ENCODE measurements at places on chromosomes 5 and 9. TPM values are rescaled to one million over a fixed set of nuclear protein-coding genes. Genes with fewer than 3 reads are reported as not detected.

The FAM81B gene
- not detected for total RNA-seq

The SPARC gene
- 401 TPM for total RNA-seq

The CYLC2 gene
- total RNA-seq = not detected

The ZNF622 gene
- 22.8 TPM for total RNA-seq

The SLC45A2 gene
- total RNA-seq = not detected

The NTRK2 gene
- 3.0 TPM for total RNA-seq

The TMEM252 gene
- total RNA-seq = not detected

The BSPRY gene
- 0.36 TPM for total RNA-seq

DNA sequence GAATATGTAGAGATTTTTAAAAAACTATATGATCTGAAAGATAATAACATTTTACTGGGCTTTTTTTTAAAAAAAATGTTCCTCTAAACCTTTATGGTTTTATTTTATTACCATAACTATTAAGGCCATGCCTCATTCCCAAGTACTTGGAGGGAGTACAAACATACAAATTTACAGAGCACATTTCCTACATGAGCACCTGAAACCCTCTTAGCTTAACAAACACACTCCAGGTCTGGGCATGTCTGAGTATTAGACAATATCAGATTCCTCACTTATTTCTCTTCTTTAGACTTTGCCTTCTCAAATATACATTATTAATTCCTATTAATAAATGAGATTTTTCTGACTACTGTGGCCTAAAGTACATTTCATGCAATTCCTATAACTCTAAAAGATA, 319.2 kb downstream of the SLCO4C1 start:
- no peaks in the 10 kb centered on the region for H3K4me1 ChIP-seq
- H3K4me3 ChIP-seq = no peak overlapping the region
- no peak overlapping the region for H3K27ac ChIP-seq

- H3K4me3 ChIP-seq = no peak overlapping the region
- DNase-seq = no peak
- peaks cover 42% of the 10 kb centered on the region for H3K4me1 ChIP-seq
- no peak overlapping the region for H3K27ac ChIP-seq
These were observed 65.8 kb downstream of the TSTD2 start for GRCh38 chr9:97567182-97567893.

- DNase-seq = no peak
- no peaks in the 10 kb centered on the region for H3K27me3 ChIP-seq
- peaks cover 8% of the 10 kb centered on the region for H3K4me1 ChIP-seq
These were observed 17.8 kb upstream of the SLC12A7 start for GRCh38 chr5:1129711-1130055.

DNA sequence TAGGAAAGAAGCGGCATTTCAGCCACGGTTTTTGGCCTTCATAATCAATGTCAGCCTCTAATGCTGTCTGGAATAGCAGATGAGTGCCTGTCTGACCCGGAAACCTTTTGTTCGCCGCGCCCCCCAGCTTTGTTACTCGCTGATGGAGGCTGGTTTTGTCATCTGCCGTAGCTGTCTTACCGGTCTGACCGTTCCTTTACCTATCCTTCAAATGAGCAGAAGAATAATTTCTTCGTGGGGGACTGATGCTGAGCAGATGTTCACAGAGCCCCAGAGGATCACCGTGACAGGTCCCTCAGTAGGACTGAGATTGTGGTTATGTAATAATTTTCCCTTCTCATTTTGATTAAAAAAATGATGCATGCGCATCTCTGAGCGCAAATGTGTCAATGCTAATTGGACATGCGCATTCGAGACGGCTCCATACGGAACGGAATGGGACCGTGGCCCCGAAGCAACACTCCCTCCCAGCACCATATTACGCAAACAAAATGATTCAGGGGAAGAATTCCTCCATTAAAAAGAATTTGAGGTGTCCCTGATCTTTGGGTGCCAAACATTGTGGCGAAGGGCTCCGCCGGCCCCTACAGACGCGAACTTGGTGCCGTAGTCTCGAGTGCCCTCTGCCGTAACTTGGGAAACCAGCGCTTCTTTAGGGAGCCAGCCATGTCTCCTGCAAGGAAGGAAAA, 27.6 kb downstream of the TLX3 start:
- no peak overlapping the region for H3K27ac ChIP-seq
- peaks cover 39% of the 10 kb centered on the region for H3K27me3 ChIP-seq
- peak overlapping the region; percentile 37 for H3K4me3 ChIP-seq

- no peaks in the 10 kb centered on the region for H3K36me3 ChIP-seq
- no peak for DNase-seq
- H3K27ac ChIP-seq = no peak overlapping the region
These were observed 26.4 kb downstream of the TNFAIP8 start for GRCh38 chr5:119382169-119382568.

DNA sequence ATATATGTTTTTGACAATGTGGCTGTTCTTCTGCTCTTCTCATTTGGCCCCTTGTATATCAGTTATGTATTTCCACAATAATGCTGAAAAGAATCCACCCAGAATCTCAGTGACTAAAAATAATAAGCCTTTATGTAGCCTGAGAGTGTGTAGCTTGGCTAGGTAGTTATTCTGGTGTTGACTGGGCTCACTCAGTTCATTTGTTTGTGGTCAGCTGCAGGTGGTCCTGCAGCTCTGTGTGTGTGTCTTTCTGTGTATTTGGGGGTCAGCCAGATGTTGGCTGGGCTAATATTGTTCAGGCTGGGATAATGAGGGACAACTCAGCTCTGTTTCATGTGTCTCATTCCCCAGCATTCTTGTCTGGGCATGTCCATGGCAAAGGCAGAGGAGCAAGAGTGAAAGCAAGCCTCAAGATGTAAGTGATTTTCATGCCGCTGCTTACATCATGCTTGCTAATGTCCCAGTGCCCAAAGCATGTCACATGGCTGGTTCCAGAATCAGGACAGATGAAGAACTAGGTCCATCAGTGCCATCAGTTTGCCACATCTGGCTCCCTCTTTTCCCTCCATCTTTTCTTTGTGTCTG, 162.8 kb downstream of the KCTD16 start:
- no peak overlapping the region for H3K27ac ChIP-seq
- DNase-seq = no peak
- no peak overlapping the region for H3K4me3 ChIP-seq
- H3K36me3 ChIP-seq = no peaks in the 10 kb centered on the region
- no peaks in the 10 kb centered on the region for H3K4me1 ChIP-seq

DNA sequence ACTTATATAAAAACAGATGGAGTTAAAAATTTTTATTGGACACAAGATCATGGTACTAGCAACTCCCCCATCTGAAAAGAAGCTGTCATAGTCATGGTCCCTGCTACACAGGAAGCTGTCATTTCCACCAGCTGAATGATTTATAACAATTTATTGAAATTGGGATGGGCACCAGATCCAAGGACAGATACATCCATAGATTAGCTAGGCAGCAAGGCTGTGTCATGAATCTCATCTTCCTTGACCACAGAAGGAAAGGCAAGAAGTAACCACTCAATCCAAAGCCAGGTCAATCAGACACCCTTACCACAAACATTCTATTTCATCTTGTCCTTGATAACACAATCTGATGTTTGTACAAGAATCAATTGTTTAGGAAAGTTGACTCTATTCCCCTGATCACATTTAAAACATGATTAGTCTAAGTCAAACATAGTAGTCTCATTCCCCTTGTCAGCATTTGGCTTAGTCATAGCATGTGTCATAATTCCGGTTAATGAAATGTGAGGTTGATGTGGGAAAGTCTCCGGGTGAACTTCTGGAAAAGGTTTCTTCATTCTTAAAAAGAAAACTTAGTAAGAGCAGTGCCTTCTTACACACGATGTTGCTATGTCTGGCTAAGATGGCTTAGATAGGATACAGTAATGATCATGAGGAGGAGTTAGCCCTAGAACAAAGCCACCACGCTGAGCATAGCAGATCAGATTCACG, 462.6 kb upstream of the PAPPA start:
- no peaks in the 10 kb centered on the region for H3K4me1 ChIP-seq
- no peak overlapping the region for H3K27ac ChIP-seq
- H3K36me3 ChIP-seq = no peaks in the 10 kb centered on the region
- H3K27me3 ChIP-seq = no peaks in the 10 kb centered on the region
- no peak for DNase-seq

GRCh38 chr5:167720259-167720658, 571.2 kb upstream of the WWC1 start:
- H3K36me3 ChIP-seq = no peaks in the 10 kb centered on the region
- H3K4me1 ChIP-seq = peaks cover 4% of the 10 kb centered on the region
- no peak overlapping the region for H3K27ac ChIP-seq
- no peak overlapping the region for H3K4me3 ChIP-seq
- no peak for DNase-seq
- H3K27me3 ChIP-seq = no peaks in the 10 kb centered on the region

- no peaks in the 10 kb centered on the region for H3K27me3 ChIP-seq
- H3K4me3 ChIP-seq = no peak overlapping the region
- H3K27ac ChIP-seq = no peak overlapping the region
- H3K4me1 ChIP-seq = no peaks in the 10 kb centered on the region
- DNase-seq = no peak
These were observed 467.3 kb downstream of the DNAH5 start for GRCh38 chr5:13477118-13477737.

- peaks cover 66% of the 10 kb centered on the region for H3K4me1 ChIP-seq
- no peak overlapping the region for H3K27ac ChIP-seq
- no peak for DNase-seq
- H3K27me3 ChIP-seq = no peaks in the 10 kb centered on the region
- no peak overlapping the region for H3K4me3 ChIP-seq
These were observed 69.9 kb downstream of the SEMA6A start for GRCh38 chr5:116504593-116505166.

DNA sequence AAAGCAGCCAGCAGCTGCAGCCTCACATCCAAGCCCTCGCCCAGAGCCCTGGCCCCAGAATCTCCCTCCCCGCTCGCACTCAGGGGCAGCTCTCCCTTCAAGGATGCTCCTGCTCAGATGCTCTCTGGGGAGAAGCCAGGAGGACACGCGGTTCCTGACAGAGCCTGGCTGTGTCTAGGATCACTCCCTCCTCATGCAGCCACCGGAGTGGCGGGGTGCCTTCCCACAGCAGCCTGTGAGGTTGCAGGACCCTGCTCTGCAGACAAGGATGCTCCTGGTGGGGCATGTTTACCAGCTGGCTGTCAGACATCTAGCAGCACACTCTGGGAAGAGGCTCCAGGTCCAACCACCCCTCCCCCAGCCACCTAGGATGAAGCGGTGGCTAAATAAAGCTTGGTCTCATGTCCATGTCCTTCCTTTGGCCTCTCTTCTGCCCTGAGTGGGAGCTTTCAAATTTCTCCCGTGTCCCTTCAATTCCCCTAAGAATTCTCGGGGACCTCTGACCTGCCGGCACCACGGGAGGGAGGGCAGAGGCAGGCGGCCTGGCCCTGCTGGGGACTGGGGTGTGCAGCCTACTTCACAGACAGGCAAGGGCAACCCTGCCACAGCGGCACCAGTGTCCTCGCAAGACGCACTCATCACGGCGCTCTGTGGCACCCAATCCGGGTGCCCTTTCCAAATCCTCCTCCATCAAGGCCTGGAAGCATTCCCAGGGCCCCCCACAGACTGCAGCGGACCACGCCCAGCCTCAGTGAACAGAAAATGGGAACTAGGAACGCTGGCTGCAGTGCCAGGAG, 88.3 kb upstream of the SARDH start:
- no peaks in the 10 kb centered on the region for H3K36me3 ChIP-seq
- DNase-seq = no peak
- no peak overlapping the region for H3K4me3 ChIP-seq

DNA sequence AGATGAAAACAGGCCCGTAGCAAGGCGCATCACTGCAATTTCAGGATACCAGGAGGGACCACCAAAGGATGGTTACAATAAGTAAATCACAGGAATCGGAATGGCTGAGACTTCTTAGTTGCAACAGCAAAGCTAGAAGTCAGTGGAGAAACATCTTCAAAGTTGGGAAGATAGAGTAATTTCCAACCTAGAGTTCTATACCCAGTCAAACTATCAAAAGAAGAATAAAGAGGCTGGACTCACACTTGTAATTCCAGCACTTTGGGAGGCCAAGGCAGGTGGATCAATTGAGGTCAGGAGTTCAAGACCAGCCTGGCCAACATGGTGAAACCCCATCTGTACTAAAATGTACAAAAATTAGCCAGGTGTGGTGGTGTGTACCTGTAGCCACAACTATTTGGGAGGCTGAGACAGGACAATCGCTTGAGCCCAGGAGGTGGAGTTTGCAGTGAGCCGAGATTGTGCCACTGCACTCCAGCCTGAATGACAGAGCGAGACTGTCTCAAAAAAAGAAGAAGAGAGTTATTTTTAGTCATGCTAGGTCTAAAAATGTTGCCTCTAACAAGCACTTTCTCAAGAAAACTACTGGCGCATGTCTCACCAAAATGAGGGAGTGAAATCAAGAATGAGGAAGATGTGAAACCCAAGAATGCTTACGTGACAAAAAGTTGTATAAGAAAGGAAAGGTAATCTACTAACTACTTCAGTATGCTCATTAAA, 267.7 kb downstream of the DENND1A start:
- H3K36me3 ChIP-seq = peaks cover 4% of the 10 kb centered on the region
- H3K4me1 ChIP-seq = no peaks in the 10 kb centered on the region
- H3K27ac ChIP-seq = no peak overlapping the region
- no peak for DNase-seq
- H3K4me3 ChIP-seq = no peak overlapping the region

DNA sequence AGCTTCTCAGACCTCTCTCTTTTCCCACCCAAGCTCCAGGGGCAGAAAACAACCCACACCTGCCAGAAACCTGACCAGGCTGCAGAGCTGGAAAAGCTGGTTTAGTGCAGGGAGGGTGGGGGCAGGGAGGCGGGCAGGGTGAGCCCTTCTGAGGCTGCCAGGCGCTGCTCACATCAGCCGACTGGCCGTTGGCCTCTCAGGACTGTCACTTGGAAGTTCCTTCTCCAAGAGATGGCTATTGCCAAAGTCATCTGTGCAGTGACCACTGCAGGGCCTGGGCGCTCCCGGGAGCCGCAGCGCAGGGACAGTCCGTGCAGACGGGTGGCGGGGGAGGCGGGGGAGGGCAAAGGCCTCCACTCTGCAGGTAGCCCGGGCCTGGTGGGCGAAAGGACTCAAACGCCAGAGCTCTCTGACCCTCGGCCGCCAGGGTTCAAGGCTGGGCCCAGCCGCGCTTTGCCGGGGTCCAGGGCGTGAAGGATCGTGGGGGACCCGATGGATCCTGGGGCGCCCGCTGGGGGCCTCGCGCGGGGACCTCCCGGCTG, 205.0 kb upstream of the IER5L start:
- peak overlapping the region; percentile 53 for H3K4me3 ChIP-seq
- H3K27me3 ChIP-seq = no peaks in the 10 kb centered on the region
- H3K27ac ChIP-seq = peak overlapping the region; percentile 93
- peaks cover 18% of the 10 kb centered on the region for H3K4me1 ChIP-seq
- H3K36me3 ChIP-seq = no peaks in the 10 kb centered on the region

- H3K4me3 ChIP-seq = peak overlapping the region; percentile 58
- no peaks in the 10 kb centered on the region for H3K36me3 ChIP-seq
These were observed 856 bp upstream of the ATOSB start for GRCh38 chr9:35116539-35116897.

- H3K36me3 ChIP-seq = no peaks in the 10 kb centered on the region
- no peak overlapping the region for H3K27ac ChIP-seq
- no peak overlapping the region for H3K4me3 ChIP-seq
- no peaks in the 10 kb centered on the region for H3K4me1 ChIP-seq
- H3K27me3 ChIP-seq = peaks cover 12% of the 10 kb centered on the region
These were observed 5.8 kb upstream of the FSTL4 start for GRCh38 chr5:133618141-133618540.

DNA sequence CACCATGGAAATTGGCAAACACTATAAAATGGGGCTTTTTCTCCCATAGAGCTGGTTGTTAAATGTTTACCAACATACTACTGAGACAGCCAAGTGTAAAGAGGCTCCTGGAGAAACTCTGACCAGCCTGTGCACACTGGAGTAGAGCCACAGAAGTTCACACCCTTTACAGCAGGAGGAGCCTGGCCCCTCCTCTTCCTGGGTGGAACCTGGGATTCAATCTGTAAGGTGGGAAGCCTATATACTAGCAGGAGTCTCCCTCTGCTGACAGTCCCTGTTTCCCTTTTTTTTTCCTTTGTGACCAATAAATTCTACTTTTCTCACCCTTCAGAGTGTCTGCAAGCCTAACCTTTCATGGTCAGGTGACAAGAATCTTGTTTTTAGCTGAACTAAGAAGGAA, 10.4 kb upstream of the SLC30A5 start:
- peaks cover 4% of the 10 kb centered on the region for H3K27me3 ChIP-seq
- H3K36me3 ChIP-seq = no peaks in the 10 kb centered on the region
- H3K4me3 ChIP-seq = no peak overlapping the region
